ENCODE measurements at places on chromosomes 3 and 15.

- no peak for DNase-seq
Measured at GRCh38 chr3:74661672-74662071, 47.2 kb upstream of the CNTN3 start.

DNA sequence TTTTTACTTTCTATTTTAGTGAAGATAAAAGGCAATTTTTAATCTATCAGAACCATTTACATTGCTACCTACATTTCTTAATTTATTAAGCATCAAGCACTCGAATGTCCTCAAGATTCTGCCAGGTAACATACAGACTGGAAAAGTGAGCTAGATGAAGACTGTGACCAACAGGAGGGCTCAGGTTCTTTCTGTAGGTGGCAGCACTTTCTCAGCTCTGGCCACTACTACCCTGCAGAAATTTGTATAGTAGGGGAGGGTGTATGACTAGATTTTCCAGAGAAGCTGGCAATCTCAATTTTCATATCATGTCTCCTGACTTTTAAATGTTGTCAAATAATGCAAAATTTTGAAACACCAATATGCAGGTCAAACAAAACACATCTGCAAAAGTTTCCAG is 165.0 kb upstream of the SUCLG2 start:
- no peak for DNase-seq

DNA sequence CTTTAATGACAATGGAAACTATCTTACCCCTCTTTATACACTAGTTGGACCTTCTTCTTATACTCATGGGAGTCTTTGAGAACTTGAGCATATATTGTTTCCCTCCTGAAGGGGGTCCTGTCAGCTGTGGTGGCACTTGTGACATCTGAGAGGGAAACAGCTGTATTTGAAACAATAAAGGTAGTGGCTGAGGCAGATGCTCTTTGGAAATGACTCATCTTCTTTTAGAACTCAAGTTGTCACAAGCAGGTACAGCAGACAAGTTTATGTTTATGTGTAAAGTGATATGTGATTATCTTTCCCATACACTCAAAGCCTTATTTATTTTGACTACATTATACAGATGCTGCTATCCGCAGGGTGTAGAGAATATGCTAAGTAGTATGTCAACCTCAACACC is 220.0 kb upstream of the GRM7 start:
- DNase-seq, result no peak

DNA sequence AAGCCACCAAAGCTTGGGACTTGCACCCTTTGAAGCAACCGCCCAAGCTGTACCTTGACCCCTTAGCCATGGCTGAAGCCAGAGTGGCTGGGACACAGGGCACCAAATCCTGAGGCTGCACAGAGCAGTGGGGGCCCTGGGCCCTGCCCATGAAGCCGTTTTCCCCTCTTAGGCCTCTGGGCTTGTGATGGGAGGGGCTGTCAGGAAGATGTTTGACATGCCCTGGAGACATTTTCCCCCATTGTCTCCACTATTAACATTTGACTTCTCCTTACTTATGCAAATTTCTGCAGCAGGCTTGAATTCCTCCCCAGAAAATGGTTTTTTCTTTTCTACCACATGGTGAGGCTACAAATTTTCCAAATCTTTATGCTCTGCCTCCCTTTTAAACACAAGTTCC is 522.2 kb downstream of the EDEM1 start:
- DNase-seq, result no peak

DNA sequence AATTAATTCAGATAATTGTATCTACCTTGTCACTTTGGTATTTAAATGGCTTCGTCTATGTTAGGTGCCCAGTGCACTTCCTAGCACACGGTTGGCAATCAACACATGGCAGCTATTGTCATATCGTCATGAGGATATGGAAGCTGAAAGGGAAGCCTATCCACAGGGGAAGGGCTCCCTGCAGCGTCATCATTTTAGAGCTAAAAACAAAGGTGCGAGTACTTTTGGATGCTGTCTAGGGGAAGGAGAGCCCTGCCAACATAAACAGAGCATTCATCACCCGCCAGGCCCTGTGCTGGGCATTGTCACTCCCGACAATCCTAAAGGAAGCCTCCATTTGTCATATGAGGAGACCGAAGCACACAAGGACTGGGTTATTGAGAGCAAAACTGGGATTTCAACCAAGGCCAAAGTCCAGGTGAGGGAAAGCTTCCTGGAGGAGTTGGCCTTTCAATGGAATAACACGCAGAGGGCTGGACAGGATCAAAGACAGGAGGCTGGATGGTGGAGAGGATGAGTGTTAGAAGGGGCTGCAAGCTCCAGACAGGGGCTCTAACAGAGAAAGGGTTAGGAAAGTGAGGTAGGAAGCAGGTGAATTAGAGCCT is 8.0 kb upstream of the PARL start:
- DNase-seq, result no peak

- DNase-seq, result no peak
Measured at GRCh38 chr3:66487465-66487864, 13.4 kb downstream of the LRIG1 start.

DNA sequence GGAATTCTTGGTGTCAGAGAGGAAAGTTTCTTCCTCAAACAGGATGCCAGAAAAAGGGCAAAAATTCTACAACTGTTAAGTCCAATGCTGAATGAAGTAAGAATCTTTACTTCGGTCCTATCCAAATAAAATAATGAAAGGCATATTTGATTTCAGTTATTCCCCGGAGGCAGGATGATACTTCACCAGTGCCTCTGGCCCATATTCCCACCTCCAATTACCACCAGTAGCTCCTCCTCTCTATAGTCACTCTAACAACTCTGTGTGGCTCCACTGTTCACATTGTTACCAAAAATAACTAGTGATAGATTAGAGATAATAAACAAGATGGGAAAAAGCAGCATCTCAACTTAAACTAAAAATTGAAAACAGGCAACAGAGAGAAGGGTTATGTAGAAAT is 20.7 kb downstream of the MAP1A start:
- no peak for DNase-seq

DNA sequence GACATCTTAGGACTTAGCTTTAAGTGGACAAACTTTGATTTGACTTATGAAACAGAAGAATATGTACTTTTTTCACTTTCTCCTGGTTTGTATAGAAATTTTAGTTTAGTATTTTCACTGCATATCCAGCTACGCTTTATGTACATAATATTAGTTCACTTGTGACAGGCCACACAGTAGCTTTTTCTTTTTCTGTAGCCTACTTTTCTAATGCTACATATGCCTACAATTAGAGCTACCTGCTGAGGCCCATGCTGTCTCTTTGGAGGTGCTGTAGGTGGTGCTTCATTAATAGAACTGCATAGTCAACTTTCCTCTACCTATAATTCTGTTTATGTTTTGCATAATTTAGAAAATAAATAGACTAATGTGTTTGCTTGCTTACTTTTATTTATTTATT is 191.6 kb downstream of the NLGN1 start:
- no peak for DNase-seq

GRCh38 chr3:58404396-58404795 is 29.2 kb downstream of the PDHB start:
- no peak for DNase-seq

DNA sequence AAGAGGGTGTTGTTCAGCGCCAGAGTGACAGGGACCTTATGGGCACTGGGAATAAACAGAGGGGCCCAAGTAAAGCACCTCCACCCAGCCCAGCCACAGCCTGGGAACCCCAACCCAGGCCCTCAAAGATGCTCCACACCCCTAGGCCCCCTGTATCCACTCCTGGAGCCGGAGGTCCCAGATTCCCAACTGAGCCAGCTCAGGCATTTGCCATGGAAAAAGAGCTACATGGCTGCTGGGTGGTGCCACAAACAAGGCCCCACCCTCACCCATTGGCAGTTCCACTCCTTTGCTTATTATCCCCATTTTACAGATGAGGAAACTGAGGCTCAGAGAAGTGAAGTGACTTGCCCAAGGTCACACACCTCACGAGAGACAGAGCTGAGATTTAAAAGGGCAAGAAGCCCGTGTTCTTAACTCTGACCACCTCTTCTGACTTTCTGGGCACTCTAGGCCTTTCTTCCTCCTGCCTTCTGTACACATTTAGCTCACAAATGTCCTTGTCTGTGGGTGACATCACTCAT is 16.9 kb downstream of the ANPEP start:
- DNase-seq, result no peak

- DNase-seq, result no peak
Measured at GRCh38 chr3:12486916-12487315, 2.6 kb downstream of the TSEN2 start.

GRCh38 chr3:169774186-169774585 is 990 bp downstream of the MYNN start:
- no peak for DNase-seq

DNA sequence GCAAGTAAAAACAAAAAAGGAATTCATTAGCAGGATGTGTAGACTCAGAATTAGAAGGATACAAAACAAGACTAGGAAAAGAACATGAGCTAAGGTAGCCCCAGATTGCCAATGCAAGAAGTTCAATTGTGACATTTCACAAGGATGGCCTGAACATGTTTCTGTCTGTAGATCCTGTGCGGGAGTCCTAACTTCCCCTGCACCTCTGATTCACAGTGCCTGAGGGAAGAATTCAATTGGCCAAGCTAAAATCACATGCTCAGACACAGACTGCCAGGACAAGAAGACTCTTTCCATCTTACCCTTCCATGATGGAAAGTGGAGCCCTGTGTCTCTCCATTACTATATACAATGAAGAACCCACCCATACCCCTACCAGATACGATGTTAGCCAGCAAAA is 251.5 kb downstream of the KCNH8 start:
- DNase-seq, result no peak

- no peak for DNase-seq
Measured at GRCh38 chr3:138902171-138902570, 44.8 kb downstream of the FOXL2 start.

DNA sequence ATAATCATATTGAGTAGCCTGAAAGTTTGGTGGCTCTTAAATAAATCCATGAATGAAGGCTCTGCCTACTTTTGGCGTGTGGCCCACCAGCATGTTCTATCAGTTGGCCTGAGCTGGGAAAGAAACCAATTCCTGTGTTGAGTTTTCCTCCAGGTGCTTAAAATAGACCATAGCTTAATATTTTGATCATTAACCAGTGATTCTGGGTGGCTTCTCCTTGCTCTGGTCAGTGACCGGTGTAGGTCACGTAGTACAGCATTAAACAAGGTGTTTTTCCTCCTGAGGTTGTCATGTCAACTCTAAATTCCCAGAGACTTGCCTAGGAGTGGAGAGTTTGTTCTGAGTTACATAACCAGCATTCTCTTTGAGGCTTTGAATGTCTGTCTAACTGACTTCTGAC is 1.3 kb downstream of the HHLA2 start:
- no peak for DNase-seq

- no peak for DNase-seq
Measured at GRCh38 chr3:114880078-114880477, 267.0 kb downstream of the ZBTB20 start.

GRCh38 chr15:88450125-88450798 is 16.9 kb downstream of the MRPL46 start:
- DNase-seq, result peak; percentile 56

DNA sequence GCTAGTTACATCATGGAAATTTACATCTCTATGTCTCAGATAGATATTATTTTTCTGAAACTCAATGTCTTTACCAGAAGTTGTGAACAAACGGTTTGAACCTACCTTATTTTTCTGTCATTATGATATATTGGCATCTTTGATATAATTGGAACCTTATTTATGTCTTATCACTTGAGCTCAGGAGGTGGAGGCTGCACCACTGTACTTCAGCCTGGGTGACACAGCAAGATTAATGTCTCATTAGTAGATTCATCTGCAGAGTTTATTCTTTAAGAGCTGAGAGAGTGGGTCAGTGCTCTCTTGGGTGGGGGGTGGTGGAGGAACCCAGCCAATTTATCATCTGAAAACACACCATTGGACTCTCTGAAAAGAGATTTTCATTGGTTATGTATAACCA is 21.4 kb downstream of the SCG3 start:
- no peak for DNase-seq

- DNase-seq, result no peak
Measured at GRCh38 chr15:88654430-88655102, 15.8 kb downstream of the ISG20 start.

DNA sequence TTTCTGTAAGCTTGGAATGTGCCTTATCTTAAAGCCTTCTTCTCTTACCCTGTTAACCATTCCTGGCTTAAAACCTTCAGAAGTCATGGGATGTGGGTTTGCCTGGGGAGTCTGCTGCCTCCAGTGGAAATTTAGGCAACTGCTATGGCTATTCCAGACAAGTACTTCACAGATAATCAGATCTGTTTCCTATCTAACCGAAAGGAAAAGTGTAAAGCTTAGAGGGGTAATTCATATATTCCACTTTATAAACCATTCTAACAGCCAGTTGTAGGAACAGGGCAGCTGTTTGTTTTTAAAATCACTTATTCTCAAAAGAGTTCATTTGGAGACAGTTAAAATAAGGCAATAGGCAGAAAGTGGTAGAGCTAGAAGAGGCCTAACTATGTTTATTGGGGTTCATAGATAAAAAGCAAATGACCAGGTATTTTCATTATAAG is 219.9 kb downstream of the TCF12 start:
- DNase-seq, result peak; percentile 26

- peak; percentile 54 for DNase-seq
Measured at GRCh38 chr15:77634266-77634962, 1.7 kb upstream of the LINGO1 start.

DNA sequence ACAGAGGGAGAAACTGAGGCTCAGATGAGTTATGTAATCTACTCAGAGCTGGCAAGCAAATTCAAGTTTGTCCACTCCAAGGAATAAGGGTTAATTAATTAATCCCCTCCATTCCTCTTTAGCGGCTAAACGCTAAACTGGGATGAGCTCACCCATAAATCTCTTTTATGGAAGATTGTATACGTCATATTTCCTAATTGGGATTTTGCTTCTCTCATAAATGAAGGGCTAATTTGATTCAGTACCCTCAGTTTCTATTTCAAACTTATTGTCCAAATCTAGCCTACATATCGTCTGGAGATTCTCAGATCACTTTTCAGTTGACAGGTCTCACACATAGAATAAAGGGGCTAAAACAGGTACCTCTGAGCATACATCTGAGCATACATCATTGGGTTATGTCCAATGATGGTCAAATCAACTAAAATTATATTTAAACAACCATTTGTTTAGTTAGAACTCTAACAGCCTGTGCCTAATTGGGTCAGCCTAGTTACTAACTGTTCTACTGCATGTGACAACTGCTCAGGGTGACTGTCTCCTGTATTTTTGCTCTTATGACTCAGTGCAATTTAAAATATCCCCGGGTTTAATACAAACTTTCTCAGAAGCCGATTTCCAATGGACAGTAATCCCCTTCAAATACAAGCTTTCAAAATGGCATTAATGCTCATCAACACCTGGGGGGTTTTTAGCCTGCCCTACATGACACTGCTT is 57.6 kb upstream of the PLXND1 start:
- no peak for DNase-seq

DNA sequence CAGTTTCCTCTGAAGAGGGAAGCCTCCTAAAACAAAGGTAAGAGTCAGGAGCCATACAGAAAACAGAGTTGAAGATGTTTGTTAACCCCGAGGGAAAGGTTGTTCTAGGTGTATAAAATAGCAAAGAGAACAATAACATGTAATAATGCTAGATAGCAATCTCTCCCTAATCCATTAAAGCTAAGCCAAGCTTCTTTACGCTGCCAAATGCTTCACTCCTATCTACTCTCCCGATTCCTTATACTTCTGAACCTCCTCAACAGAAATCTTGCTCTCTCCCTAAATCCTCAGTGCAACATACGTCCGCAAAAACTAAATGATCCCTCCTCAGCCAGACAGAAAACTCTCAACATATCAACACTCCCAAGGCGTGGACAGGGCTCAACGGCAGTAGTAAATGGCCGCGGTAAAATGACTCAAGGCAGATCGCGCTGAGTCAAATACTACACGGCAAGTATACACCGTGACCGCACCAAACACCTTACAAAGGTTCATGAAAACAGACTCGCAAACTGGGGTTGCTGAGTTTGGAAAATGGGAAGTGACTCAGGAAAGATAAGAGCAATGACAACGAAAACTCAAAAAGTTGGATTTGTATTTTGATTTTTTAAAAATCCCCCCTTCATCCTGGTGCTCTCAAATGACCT is 682 bp downstream of the CLDND1 start:
- DNase-seq, result no peak

Measured in CMK (cell line).